ENCODE measurements at places on chromosomes 5 and 9. TPM values are rescaled to one million over a fixed set of nuclear protein-coding genes. Genes with fewer than 3 reads are reported as not detected.
A peak's percentile ranks its signal among the peaks of the same experiment; 100 is the strongest.

DNA sequence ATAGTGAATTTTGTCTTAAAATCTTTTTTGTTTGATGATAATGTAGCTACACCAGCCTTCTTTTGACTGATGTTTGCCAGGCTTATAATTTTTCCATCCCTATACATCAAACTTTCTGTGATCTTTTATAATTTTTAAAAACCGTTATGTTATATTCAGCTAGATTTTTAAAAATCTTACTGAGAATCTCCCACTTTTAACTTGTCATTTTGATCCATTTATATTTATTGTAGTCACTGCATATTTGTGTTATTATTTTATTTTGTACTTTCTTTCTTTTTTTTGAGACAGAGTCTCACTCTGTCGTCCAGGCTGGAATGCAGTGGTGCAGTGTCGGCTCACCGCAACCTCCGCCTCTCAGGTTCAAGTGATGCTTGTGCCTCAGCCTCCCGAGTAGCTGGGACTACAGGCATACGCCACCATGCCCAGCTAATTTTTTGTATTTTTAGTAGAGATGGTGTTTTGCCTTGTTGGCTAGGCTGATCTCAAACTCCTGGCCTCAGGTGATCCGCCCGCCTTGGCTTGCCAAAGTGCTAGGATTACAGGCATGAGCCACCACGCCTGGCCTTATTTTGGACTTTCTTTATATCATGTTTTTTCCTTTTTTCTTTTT is 12.7 kb downstream of the MRRF start:
- no peak for DNase-seq

DNA sequence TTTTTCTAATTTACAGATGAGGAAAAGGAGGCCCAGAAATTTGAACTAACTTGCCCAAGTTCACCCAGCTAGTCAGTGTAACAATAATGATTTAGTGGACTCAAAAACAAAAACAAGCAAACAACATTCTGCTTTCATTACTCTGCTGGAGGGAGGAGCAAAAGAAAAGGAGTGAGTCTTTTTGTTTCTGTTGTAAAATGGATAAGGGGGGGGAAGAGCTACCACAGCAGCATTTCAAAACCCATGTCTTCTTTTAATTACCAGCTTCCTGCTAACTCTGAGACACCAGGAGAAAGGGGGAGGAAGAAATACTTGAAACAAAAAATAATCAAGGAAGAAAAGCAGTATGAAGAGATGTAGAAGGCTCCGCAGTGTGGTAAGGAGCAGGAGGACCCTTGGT is 39.2 kb upstream of the EQTN start:
- no peak for DNase-seq

DNA sequence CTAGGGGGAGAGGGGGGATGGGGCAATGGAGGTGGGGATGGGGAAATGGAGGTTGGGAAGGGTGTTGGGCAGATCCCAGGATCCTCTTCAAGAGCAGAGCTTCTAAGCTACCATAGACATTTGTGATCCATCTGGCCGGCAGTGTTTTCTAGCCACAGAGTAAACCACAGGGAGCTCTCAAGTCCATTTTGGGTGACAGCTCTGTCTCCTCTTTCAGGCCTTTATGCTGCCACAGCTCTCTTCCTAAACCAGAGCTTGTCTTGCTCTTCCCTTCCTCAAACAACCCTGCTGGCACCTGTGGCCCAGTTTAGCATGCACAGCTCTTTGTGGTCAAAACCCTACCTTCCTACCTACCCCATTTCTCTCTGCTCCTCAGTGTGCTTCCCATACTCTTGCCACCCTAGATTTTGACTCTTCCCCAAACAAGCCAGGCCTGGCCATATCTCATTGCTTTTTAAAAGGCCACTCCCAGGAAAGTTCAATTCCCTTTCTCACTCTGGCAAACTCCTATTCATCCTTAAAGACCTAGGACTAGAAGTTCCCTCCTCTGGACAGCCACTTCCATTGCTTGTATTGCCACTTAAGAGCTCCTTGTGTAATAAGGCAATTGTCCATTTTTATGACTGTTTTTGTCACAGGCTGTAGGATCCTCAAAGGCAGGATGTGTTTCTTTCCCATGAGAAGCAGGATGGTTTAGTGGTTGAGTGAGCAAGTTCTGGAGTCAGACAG is 84.3 kb upstream of the PANK3 start:
- no peak for DNase-seq

DNA sequence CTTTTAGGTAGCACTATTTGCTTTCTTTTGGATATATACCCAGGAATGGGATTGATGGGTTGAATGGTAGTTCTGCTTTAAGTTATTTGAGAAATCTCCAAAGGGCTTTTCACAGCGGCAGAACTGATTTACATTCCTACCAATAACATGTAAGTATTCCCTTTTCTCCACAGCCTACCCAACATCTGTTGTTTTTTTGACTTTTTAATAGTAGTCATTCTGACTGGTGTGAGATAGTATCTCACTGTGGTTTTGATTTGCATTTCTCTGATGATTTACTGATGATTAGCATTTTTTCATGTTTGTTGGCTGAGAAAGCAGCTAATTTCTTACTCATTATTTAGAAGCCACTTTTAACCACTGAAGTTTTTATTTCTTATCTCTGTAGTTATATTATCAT is 221.1 kb upstream of the ACTBL2 start:
- no peak for DNase-seq

DNA sequence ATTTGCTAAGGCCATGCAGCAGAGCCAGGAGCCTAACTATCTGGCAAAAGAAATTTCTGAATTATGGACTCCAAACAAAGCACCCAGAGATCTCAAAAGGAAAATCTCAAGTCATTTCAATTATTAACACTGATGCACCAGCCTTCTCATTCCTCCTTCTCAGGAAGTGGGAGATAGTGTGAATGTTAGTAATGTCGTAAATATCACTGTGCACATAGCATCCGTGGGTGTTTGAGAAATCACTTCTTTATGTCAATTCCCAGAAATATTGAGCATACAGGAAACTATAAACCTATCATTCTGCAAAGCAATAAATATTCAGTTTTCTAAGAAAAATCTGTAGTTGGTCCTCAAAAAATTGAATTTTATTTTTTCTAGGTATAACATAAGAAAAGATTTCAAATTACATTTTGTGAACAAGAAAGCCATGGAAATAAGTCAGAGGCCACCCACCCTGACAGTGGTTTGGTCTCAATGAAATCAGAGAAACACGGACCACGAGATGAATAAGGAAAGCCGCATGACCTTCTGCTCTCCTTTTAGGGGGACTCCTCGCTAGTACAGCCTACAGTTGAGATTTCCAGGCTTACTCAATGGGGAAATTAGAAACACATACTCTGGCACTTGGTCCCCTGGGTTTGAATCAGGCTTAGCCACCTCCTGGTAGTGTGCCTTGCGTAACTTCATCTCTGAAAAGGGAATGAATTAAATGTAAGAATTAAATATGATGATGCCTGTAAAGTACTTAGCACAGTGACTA is 120.6 kb downstream of the DIRAS2 start:
- DNase-seq = no peak

- DNase-seq = no peak
Measured at GRCh38 chr9:76378367-76379073, 15.7 kb downstream of the RFK start.

- peak; percentile 67 for DNase-seq
Measured at GRCh38 chr5:128782446-128782845, 182.8 kb upstream of the SLC27A6 start.

The CNTNAP3B gene
- 17.7 TPM for total RNA-seq

The PCDHB2 gene
- 3.1 TPM for total RNA-seq

DNA sequence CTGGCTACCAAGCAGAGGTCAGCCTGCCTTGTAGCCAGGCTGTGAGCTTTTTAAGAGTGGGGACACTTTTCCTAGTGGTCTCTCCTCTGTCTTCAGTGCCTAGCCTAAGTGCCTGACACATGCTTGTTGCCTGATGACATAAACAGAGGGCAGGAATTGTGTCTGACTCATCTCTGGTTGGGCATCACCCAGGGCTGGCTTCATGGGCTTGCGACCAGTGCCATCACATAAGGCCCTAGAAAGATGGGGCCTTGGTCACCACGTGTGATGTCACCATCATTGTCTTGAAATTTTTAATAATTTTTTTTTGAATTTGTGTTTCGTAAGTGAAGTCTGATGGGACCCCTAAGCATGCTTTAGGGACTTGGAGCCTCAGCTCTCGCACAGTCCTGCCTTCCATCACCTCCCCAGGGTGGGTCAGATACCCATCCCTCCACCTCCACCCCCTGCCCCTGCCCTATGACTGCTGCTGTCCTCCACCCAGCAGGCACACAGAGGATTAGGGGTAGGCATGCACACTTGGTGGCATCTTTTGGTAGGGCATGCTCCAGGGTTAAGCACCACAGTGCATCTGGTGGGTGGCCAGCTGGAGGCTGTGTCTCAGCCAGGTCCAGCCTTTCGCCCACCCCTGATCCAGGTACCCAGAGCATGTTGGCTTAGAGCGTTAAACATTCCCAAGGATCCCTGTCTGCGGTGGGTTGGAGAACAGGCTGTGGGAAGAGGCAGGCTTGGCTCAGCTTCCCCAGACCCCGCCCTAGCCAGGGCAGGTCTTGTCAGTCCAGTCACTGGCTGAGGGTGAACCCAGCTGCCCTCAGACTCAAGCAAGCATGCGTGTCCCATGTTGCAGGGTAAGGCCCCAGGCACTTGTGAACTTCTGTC is 80.1 kb upstream of the SH3PXD2B start:
- DNase-seq = no peak

DNA sequence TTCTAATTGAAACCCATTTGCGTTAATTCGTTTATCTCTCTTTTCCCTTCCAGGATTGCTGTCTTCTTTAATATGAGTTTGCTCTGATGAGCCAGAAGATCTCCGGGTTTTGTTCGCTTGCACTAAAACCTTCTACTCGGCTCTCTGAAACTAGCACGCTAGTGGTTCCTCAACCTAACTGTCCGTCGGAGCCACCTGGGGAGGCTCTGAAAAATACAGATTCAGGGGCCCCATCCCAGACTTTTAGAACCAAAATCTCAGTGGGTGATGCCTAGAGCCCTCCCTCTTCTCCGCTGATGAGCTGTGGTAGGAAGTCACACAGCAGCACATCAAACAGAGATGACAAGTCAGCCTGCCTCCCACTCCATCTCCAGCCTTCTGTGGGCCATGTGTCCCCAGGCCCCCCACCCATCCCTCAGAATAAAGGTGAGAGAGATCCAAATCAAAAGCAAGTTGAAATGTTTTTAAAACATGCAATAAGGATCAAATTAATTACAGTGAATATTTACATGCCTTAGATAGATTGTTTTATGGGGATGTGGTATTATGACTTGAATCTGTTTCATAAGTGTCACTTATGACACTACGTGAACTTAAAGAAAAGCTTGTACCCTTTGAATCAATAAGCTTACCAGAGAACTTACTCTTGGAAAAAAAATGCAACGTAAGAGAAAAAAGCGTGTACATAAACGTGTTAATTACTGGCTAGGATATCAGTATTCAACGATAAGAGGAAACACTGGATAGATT is 16.4 kb downstream of the FCN2 start:
- DNase-seq = no peak

DNA sequence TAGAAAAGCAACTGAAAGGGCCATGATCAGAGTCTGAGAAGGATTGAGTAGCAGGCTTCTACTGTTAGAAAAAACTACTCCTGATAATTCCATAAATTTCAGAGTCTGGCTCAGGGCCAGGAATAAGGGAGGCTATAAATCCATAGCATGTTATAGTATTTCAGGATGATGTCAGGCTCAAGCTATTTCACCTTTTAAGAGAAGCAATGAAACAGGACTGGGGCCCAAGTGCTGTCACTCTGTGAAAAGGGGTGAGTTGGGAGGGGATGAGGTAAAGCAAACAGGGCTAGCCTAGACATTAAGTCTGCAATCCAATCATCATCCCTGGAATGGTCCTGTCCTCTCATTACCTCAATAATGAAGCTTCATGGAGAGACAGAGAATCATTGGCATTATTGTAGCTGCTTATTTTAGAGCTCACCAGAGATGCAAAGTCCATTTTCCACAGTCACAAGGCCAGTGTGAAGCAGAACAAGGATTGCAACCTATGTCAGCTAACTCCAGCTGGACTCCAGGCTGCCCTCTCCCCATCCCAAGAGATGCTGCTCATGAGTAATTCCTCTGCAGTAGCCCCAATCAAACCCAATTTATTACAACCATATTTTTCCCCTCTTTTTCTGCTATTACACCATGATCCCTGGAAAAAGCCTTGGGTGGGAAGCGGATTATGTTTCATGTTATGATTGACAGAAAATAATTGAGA is 56.0 kb downstream of the PAPPA start:
- no peak for DNase-seq
